Stimulated activated naive CD4-positive, alpha-beta T cell treated with Interleukin-2 at 50 U/mL for 16 hours (primary cell): ENCODE measurements at places on chromosomes 1 and 21.

DNA sequence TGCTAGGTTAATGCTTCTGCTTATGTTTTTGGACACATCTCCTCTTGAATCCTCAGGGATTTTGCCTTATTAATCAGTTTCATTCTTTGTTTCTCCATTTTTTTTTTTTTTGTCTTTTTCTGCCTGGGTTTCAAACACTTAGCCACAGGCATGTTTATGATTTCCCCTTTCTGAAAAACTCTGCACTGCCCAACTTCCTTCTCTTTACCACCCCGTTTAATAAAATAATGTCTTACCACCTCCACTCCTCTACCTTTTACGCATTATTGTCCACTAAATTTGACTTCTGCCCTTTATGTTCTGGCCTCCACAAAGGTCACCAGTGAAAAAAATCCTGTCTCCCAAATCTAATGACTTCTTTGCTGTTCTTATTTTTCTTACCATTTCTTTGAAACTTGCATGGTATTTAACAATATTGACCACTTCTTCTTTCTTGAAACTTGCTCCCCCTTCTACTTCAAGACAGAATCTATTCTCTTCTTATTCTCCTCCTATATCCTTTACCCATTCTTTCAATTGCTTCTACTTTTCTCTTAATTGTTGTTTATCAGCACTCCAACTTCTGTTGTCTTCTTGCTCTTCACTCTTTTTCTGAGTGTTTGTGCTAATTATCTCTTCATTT lies 150.3 kb downstream of the TNFSF18 start:
- no peak for DNase-seq

- DNase-seq: no peak
Observed at GRCh38 chr1:177145106-177146070, 19.1 kb downstream of the ASTN1 start.

DNA sequence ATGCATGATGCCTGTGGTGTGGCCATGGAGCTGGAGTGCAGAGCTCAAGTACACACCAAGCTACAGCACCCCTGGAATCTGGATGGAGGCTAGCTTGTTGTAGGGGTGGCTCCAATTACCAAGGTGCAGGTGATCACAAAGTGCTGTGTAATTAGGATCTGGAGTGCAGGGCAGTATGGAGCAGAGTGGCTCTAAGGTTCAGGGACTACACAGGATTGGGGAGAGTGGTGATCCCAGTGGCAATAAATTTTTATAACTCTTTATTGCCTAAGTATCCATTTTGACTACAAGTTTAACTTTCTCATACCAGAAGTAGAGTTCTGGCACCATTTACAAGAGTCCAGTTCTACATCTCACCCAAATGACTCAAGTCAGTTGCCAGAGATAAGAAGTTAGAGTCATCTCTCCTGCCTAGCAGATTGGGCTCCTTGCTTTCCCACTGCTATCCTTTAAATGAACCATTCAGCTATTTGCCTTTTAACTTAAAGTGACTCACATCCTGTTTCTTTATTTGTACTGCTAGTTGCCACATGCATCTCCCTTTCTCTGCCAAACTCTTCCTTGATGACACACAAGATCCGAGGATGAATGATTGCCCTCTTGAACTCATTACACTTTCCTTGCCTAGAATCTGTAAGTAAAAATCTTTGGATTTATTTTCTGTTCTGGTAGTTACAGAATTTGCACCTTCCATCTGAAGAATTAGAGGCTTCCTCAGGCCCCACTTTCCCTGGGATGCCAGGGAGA lies 427.2 kb downstream of the KCNT2 start:
- DNase-seq: no peak

DNA sequence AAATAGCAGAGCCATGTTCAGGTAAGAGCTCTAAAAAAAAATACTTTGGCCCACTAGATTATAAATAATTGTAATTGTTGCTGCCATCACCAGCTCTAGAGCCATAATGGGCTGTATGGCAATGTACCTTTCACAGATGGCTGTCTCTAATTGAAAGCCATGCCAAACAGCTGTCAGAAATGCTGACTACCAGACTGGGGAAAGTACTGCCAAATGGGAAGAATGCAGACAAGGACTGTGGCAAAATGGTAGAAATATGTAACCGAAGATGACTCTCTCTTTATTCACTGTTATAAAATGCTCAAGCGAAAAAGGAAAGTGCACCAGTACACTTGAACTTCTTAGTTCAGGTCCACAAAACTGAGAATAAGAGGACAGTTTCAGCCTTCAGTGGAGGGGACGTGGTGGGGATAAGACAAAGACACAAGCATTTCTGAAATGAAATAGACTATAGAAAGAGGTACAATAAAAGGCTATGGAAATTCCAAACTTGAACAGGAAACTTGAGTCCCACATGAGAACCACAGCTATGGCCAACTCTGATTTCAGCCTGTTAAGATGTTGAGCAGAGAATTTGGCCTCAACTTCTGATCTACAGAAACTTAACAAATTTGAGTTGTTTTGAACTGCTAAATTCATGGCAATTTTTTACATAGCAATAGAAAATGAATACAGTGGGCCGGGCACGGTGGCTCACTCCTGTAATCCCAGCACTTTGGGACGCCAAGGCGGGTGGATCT lies 46.5 kb upstream of the LPGAT1 start:
- DNase-seq: no peak

- DNase-seq: no peak
Observed at GRCh38 chr21:28561772-28562171, 430.9 kb downstream of the LTN1 start.

- DNase-seq: peak; percentile 13
Observed at GRCh38 chr21:42381347-42381984, 14.4 kb downstream of the TMPRSS3 start.
